ENCODE measurements at places on chromosomes 5 and 9. TPM values are rescaled to one million over a fixed set of nuclear protein-coding genes. Genes with fewer than 3 reads are reported as not detected.

FIBCD1 gene
- polyA plus RNA-seq, result 2.4 TPM

MOB3B gene
- 3.8 TPM for polyA plus RNA-seq

EQTN gene
- polyA plus RNA-seq, result 0.13 TPM

DNA sequence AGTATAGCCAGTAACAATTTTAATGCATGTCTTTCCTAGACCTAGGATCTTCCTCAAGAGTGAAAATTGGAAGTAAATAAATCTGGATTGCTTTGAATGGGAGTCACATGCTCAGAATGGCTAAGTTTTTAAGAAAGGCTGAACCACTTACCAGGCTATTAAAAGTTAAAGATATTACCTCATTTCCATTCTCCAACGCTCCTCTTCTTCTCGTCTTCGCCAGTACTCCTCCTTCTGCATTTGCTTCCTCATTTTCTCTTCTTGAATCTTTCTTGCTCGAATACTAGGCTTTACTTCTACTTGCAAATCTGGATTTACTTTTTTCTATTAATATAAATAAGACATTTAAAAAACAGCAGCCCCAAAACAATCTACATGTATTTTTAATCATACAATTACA, 49.6 kb downstream of the ZFR start:
- DNase-seq, result no peak

- peak; percentile 7 for DNase-seq
Observed at GRCh38 chr5:5979761-5980537, 398.4 kb downstream of the MED10 start.

- no peak for DNase-seq
Observed at GRCh38 chr5:54988218-54988617, 2.8 kb upstream of the ESM1 start.

- no peak for DNase-seq
Observed at GRCh38 chr5:50667023-50667652, 701 bp downstream of the PARP8 start.

DNA sequence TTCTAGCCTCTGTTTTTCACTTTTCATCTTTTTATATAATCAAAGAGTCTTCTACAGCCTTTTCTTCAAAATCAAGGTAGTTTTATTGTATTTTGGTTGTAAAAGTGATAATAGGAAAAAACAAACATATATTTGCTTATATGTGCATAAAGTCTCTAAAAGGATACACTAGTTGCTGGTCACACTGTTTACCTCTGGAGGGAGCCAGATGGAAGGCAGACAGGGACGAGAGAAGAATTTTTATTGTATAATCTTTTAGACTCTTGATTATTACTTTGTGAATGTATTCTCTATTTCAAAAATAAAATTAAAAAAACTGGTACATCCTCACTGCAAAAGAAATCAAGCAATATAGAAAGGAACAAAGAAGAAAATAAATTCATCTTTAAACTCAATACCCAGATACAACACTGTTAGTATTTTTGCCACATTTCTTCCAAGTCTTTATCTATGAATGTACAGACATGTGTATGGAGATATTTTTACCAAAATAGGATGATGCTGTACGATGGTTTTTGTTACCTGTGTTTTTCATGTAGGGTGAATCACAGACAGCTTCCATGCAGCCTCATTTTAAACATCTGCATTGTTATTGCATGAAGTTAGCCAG, 6.1 kb upstream of the RNF183 start:
- DNase-seq, result no peak

- no peak for DNase-seq
Observed at GRCh38 chr5:145806923-145807322, 28.2 kb downstream of the PRELID2 start.

DNA sequence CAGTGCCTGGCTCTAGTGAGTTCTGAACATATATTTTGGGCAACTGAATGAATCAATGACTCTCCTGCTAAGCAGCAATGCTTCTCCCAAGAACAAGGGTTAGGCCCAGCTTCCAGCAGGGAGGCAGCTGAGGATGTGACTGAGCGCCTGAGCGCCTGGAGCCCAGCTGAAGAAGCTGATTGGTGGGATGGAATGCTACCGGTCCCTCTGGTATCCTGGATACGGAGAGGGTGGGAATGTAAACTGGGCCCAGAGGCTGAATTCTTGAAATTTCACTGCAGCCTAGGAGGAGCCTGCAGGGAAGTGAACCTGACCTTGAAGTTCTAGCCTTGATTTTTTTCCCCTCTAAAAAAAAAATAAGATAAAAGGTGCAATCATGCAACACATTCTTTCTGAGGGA, 43.2 kb downstream of the WWC1 start:
- no peak for DNase-seq

DNA sequence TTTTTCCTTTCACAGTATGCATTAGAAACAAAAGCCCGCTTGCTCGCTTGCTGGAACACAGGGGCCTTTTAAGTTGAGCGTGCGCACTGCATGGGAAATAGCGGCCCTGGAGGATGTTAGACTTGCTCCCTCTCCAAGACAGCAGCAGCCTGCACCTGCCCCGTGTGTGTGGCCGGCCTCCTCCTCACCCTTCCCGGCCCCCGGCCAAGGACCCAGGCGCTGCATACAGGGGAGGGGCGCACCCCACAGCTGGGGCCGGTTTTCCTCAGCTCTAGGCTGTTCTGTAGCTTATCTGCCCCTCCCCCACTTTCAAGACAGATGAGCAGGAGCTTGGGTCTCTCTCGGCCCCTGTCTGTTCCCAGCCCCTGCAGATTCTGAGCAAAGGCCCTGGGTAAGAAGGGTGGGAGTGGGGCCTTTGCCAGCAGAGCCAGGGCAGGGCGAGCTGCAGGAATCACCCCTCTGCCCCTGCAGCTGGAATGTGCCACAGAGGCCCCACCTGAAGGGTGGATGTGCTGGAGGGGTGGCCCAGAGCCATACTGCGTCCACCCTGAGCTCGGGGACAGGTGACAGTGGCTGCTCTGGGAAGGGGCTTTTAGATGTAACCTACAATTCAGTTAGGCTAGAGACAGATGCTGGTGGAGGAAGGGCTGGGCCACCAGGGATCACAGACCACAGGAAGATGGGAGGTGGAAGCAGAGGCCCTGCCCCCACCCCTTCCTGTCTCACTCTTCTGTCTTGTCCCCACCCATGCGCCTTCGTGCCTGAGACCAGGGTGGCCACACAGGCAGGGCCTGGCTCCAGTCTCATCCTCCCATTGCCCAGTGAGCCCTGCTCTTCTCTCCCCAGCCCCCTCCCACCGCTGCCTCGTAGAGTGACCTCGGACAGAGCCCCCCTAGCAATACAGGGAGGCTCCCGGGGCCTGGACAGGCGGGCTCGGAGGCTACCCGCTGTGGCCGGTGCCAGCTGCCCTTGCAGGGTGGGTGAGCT, 132.4 kb downstream of the DAB2IP start:
- DNase-seq, result no peak

DNA sequence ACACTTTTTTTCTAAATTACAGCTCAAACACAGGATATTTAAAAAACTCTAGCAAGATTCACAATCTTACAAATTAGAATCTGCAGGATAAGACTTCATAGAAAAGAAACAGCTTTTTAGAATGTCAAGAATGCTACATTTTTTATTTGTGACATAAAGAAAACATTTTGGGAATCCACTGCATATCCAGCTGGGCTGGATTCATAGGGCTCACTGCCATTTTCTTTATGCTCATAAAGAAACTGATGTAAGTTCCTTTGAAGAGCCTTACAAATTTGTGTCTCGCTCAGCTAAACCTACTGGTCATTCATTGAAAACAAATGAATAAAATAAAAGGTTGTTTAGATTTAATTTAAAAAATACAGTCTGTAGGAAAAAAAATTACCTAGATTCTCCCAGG, 332.3 kb downstream of the TRPM3 start:
- DNase-seq, result no peak
